ENCODE measurements at places on chromosomes 7 and 10.

- DNase-seq = no peak
Observed at GRCh38 chr7:107079212-107079940, 34.9 kb downstream of the PRKAR2B start.

DNA sequence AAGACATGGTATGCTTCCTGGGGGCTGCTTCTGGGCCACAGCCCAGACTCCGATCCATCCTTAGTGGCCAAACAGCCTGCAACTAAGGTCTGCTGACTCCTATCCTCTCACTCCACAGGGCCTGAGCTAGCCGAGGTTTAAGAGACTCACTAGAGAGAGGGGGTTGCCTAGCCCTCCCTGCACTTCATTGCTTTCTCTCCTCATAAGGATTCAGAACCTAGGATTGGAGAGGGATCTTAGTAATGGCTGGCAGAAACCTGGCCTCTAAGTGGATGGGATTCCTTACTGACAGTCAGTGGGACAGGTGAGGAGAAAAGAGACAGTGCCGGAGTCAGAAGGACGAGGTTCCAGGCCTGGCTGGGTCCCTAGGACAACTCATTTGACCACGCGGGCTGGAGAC lies 8.2 kb upstream of the DDIT4 start:
- no peak for DNase-seq

DNA sequence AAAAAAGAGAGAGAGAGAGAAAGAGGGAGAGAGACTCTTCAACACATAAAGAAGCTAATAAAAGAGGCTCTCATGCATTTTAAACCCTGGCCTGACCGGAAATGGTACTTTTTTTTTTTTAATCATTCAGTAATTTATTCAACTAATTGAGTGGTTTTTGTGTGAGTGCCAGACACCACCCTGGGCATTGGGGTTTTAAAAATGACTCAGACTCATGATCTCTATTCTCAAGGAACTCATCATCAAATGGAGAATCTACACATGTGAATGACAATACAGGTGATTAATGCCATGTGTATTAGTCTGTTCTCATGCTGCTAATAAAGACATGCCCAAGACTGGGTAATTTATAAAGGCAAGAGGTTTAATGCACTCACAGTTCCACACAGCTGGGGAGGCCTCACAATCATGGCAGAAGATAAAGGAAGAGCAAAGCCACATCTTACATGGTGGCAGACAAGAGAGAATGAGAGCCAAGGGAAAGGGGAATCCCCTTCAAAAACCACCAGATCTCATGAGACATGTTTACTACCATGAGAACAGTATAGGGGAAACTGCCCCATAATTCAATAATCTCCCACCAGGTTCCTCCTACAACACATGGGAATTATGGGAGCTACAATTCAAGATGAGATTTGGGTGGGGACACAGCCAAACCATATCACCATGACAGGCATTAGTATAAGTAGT lies 158.5 kb upstream of the AUTS2 start:
- no peak for DNase-seq

- no peak for DNase-seq
Observed at GRCh38 chr7:23405240-23405618, 65.1 kb downstream of the IGF2BP3 start.

- DNase-seq = no peak
Observed at GRCh38 chr7:88165697-88166096, 54.1 kb downstream of the SRI start.

DNA sequence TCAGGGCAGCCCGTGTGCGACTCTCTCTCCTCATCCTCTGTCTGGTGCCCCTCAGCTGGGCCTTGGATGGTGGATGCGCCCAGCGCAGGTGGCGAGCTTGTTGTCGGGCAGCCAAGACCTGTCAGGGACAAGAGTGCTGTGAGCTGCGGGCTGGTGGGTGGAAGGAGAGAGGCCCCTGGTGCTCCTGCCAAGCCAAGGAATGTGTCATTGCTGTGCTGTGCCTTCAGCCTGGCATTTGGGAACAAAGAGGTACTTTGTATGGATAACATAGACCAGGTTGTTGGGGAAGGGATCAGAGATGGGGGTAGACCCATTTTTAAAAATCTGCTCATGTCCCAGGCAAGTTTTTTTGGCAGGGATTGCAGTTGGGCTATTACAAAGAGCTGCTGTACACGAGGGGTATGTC lies 120.9 kb downstream of the PKD1L1 start:
- DNase-seq = no peak

DNA sequence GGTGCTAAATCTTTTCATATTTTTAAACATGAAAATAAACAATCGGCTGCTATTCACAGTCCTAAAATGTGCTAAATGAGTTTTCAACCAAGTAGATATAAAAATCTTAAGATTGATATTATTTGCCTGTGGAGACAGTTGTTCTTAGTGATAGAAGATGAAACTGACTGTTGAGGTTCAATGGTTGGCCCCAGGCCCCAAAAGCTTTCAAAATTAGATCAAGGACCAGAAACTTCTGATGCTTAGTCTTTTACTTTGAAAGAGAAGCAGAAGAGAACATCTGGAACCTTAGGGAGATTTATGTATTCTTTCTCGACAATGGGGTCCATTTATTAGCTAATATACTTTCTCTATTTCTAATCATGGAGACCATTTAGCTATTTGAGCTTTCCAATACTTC lies 155.8 kb downstream of the REEP3 start:
- DNase-seq = no peak

GRCh38 chr10:78777867-78778266 lies 290.9 kb upstream of the ZMIZ1 start:
- no peak for DNase-seq
